Left ventricle myocardium inferior (tissue), 1 donor: ENCODE measurements at places on chromosomes 2 and 18. TPM values are rescaled to one million over a fixed set of nuclear protein-coding genes. Genes with fewer than 3 reads are reported as not detected.

GRCh38 chr18:22822024-22822423, 111.1 kb upstream of the RBBP8 start:
- DNase-seq = no peak
- H3K27ac ChIP-seq = no peak overlapping the region
- no peak overlapping the region for H3K4me3 ChIP-seq
- H3K36me3 ChIP-seq = no peaks in the 10 kb centered on the region
- H3K4me1 ChIP-seq = no peaks in the 10 kb centered on the region
- H3K27me3 ChIP-seq = peaks cover 18% of the 10 kb centered on the region

The DYNAP gene
- not detected for total RNA-seq

DNA sequence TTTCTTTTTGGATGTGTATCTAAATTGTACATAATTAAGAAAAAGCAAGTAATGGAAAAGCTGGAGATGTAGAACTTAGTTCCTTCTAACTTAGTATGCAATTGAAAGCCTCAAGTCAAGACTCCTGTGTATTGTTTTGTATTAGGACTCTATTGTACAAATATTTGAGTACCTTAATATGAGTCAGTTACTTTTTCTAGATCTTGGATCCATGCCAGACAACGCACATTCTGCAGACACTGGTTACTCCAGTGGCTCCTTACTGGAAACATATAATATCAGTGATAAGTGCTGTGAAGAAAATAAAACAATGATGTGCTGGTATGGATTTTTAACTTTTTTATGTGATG, 1.5 kb downstream of the SLC39A10 start:
- H3K36me3 ChIP-seq = no peaks in the 10 kb centered on the region
- H3K27me3 ChIP-seq = no peaks in the 10 kb centered on the region
- H3K27ac ChIP-seq = peak overlapping the region; percentile 99
- no peak for DNase-seq

The RFX8 gene
- total RNA-seq = not detected

The SCN7A gene
- total RNA-seq = 22.3 TPM

The DSEL gene
- 1.6 TPM for total RNA-seq

- H3K36me3 ChIP-seq = no peaks in the 10 kb centered on the region
- peaks cover 25% of the 10 kb centered on the region for H3K27me3 ChIP-seq
- DNase-seq = no peak
- no peak overlapping the region for H3K4me3 ChIP-seq
These were observed 45.2 kb upstream of the SMAD2 start for GRCh38 chr18:47975701-47976100.

GRCh38 chr2:236165842-236166795, 2.1 kb downstream of the GBX2 start:
- DNase-seq = no peak
- peak overlapping the region; percentile 59 for H3K4me3 ChIP-seq
- H3K27ac ChIP-seq = no peak overlapping the region
- peaks cover 100% of the 10 kb centered on the region for H3K27me3 ChIP-seq

- H3K4me3 ChIP-seq = no peak overlapping the region
- no peaks in the 10 kb centered on the region for H3K27me3 ChIP-seq
- H3K36me3 ChIP-seq = no peaks in the 10 kb centered on the region
- H3K27ac ChIP-seq = no peak overlapping the region
- DNase-seq = no peak
- peaks cover 26% of the 10 kb centered on the region for H3K4me1 ChIP-seq
These were observed 115.9 kb upstream of the TWIST2 start for GRCh38 chr2:238731961-238732360.
